H1 (cell line): ENCODE measurements at places on chromosomes 1 and 21.

- no peak for DNase-seq
Measured at GRCh38 chr1:101193733-101194169, 43.1 kb upstream of the S1PR1 start.

GRCh38 chr1:35592991-35593769, 20.1 kb downstream of the TFAP2E start:
- DNase-seq: no peak

- DNase-seq: no peak
Measured at GRCh38 chr1:97163591-97164275, 442.1 kb downstream of the PTBP2 start.

GRCh38 chr1:153679337-153680119, 1.0 kb downstream of the NPR1 start:
- DNase-seq: no peak

DNA sequence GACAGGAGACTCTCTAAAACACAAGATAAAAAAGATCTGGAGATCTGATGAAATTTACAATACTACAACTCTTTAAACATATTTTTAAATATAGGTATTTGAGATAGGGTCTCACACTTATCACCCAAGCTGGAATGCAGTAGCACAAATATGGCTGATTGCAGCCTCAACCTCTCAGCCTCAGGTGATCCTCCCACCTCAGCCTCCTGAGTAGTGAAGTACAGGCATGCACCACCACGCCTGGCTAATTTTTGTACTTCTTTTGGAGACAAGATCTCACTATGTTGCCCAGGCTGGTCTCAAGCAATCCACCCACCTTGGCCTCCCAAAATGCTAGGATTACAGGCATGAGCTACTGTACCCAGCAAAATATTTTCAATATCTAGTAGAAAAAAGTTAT, 170.0 kb upstream of the NR5A2 start:
- DNase-seq: no peak

GRCh38 chr1:119139403-119139802, 1.1 kb downstream of the WARS2 start:
- DNase-seq: no peak

GRCh38 chr21:38709876-38710275, 95.9 kb upstream of the ETS2 start:
- DNase-seq: no peak

- DNase-seq: no peak
Measured at GRCh38 chr1:41898191-41898713, 20.5 kb downstream of the HIVEP3 start.

DNA sequence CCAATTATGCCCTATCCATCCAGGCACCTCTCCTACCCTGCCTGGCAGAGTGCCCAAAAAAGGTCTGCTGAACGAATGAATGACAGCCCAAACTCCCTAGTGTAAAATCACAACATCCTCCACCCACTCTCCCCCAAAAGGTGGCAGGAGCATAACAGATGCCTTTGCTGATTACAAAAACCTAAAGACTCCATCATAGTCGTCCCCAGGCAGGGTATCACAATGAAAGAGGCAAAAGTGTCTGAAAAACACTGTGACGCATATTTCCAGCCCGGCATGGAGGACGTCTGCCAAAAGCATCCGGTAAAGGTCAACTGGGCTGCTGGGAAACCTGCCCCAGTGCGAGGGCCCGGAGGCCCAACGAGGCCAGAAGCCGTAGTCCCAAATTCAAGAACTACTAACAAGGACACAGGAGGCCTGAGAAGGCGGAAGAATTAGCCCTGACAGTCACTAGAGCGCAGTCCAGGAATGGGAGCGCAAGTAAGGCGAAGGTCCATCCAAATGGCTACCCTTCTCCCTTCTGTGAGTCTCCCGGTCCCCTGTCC, 576 bp downstream of the SMIM12 start:
- no peak for DNase-seq

DNA sequence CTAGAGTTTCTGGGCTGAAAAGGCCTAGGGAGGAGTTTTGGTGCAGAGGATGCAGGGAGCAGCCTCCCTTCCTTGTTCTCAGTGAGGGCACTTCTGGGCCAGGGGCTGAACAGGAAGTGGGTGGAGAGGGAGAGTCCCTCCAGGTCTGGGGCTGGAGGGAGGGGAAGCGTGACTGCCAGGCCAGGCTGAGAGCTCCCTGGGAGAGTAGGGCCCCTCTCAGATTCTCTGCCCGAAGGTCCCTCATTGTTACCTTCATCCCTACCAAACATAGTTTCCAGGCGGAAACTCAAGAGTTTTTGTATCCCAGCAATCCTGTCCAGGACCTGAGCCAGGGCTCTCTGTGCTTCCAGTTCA, 36.8 kb downstream of the CITED4 start:
- DNase-seq: no peak

DNA sequence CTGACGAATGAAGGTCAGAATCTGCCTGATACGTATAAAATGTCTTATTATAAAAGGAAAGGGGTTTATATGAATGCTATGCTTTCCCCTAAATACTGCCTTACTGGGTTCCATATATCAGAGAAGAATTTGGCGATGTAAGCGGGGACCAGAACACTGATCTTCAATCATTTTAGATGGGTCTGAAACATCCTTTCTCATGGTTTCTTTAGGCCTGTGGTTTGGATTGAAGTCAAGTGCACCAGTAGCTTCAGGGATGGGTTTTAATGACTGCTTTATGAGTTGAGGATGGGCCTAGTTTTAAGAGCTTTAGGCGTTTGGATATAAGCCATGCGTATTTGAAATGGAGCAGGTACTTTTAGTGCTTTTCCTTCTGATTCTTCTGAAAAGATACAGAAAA, 6.9 kb downstream of the FMN2 start:
- DNase-seq: no peak

GRCh38 chr1:50531027-50531426, 107.8 kb upstream of the DMRTA2 start:
- DNase-seq: no peak

DNA sequence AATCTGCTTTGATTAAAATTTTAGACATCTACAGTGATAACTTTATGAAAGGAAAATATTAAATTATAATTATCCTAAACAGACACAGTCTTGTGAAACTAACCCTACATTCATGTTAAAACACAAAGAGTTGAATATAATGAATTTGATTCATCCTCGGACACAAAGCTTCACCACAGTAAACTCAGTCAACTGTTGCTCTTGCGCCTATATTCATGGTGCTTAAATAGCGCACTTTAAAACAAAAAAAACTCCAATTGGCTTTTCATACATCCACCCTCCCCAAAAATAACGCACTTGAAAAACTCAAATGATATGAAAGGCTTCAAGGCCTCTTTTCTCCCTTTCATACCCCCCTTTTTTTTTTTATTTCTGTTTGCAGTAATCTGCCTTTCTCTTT, 260.3 kb downstream of the FAF1 start:
- no peak for DNase-seq

- no peak for DNase-seq
Measured at GRCh38 chr1:35298464-35298863, 30.0 kb downstream of the ZMYM4 start.

- no peak for DNase-seq
Measured at GRCh38 chr1:157819215-157819614, 705 bp downstream of the FCRL1 start.

GRCh38 chr1:29179641-29180184, 2.0 kb downstream of the SRSF4 start:
- no peak for DNase-seq

DNA sequence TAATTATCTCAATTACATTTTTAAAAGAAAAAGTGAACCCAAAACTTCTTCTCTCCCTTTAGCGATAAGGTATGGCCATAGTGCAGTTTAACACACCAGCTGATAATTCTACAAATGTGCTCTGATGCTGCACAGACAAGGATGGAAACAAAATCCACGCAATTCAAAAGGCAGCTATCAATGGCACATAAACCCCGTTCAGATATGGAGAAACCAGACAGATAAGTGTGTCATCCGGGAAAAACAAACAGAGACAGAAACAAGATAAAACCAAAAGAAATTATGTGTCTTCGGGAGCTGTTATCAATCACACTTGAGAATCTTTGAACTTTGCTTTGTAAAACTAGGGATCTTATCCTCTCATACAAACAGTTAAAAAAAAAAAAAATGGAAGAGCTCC, 73.6 kb downstream of the SIPA1L2 start:
- DNase-seq: no peak

DNA sequence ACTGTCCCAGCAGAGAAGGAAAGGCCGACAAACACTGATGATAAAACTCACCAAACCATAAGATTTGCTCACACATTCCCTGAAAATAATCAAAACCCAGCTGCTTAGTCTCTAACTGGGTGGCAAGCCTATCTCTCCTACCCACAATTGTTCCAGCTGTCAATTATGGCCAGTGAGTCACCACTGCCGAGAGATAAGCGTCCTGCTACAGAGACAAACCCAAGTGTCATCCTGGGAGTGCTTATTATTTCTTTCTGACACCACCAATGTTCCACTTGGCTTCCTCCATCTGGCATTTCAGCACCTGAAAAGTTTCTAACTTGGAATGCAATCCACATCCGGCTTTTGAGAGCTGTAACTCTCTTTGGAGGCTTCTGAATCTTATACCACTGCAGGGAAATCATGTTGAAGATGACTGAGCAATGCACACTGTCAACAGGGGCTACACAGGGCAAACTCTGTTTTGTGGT, 51.5 kb upstream of the VAV3 start:
- DNase-seq: no peak

- DNase-seq: no peak
Measured at GRCh38 chr21:29194847-29195246, 64.4 kb downstream of the MAP3K7CL start.

GRCh38 chr1:242128951-242129502, 130.1 kb upstream of the MAP1LC3C start:
- no peak for DNase-seq

GRCh38 chr1:223628233-223629125, 37.0 kb downstream of the CAPN8 start:
- peak; percentile 10 for DNase-seq

DNA sequence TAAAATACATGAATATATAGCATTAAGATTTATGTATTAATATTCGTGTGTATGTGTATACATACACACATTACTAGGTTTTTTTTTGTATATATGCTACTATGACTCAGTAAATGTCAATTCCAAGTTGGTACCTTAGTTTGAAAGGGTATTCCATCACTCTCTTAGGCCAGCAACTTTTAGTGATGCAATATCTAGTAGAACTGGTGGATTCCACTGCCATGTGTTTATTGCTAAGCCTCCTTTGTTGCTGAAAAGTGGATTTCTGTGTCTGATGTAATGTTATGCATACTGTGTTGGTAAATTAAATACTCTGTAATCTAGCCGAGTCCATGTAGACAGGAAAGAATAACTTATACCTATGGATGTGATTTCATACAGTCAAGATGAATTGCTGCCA, 16.9 kb upstream of the COL11A1 start:
- DNase-seq: no peak

DNA sequence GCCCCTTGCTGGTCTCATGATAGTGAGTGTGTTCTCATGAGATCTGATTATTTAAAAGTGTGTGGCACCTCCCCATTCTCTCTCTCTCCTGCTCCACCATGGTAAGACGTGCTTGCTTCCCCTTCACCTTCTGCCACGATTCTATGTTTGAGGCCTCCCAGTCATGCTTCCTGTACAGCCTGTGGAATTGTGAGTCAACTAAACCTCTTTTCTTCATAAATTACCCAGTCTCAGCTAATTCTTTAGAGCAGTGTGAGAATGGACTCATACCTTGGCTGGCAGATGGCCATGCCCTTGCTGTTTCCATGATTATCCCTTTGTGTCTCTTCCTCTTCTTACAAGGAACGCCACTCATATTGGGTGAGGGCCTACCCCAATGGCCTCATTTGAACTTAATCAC, 40.3 kb downstream of the PSMG1 start:
- DNase-seq: no peak

DNA sequence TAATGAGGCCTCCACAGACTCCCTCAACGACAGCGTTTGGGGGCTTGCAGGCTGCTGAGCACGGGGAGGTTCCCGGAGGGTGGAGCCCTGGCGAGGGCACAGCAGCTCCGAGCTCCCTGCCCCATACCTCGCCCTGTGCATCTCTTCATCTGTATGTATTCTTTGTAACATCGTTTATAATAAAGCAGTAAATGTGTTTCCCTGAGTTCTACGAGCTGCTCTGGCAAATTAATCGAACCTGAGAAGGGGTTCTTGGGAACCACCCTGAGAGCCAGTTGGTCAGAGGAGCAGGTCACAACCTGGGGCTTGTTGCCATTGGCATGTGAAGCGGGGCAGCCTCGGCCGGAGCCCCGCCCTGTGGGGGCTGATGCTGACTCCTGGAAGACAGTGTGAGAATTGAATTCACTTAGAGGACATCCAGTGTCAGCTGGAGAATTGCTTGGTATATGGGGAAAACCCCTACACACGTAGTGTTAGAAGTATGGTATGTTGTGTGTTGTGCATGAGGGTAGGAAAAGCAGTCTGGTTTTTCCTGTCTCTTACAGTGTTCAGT, 11.5 kb downstream of the SLC37A1 start:
- no peak for DNase-seq

GRCh38 chr1:225942574-225942973, 1.6 kb upstream of the LEFTY2 start:
- no peak for DNase-seq

- peak; percentile 55 for DNase-seq
Measured at GRCh38 chr1:179121159-179121938, 39.5 kb downstream of the TOR3A start.

GRCh38 chr1:28236656-28237322, 865 bp downstream of the ATP5IF1 start:
- no peak for DNase-seq

GRCh38 chr1:174746024-174746808, 253.5 kb upstream of the CACYBP start:
- DNase-seq: no peak

DNA sequence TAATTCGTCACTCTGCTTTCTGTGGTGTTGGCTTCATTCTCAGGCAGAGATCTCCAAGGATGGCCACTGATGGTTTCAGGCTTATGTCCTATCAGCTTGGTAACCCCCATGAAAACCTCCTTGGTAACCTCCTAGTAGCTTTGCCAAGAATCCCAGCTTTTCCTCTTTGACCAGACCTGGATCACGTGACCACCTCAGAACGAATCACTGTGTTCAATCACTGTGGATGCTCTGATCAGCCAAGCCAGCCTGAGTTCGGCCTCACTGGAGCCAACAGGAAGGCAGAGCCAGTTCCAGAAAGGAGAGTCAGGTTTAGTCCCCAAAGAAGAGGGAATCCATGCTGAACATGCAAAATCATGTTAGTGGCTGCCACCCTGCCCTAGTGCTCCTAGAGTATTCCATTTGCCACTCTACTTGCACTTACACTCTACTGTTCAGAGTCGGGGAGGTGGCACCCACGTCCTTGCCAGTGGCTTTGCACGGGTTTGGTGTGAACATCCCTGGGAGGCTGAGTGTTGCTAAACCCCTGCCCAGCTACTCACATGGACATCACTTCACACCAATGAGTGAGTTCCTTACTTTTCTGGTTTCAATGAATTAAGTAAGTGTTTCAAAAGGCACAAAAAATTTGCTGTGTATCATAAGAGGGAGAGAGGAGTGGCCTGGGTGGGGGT, 33.5 kb upstream of the SSBP3 start:
- DNase-seq: no peak
